Activated T-helper 1 cell treated with anti-CD3 and anti-CD28 coated beads, Interleukin-2, amount 50 U/mL, for 16 hours (primary cell): ENCODE measurements at places on chromosomes 16 and 17.

GRCh38 chr16:70683146-70683944 lies 2.5 kb downstream of the MTSS2 start:
- no peak for DNase-seq

DNA sequence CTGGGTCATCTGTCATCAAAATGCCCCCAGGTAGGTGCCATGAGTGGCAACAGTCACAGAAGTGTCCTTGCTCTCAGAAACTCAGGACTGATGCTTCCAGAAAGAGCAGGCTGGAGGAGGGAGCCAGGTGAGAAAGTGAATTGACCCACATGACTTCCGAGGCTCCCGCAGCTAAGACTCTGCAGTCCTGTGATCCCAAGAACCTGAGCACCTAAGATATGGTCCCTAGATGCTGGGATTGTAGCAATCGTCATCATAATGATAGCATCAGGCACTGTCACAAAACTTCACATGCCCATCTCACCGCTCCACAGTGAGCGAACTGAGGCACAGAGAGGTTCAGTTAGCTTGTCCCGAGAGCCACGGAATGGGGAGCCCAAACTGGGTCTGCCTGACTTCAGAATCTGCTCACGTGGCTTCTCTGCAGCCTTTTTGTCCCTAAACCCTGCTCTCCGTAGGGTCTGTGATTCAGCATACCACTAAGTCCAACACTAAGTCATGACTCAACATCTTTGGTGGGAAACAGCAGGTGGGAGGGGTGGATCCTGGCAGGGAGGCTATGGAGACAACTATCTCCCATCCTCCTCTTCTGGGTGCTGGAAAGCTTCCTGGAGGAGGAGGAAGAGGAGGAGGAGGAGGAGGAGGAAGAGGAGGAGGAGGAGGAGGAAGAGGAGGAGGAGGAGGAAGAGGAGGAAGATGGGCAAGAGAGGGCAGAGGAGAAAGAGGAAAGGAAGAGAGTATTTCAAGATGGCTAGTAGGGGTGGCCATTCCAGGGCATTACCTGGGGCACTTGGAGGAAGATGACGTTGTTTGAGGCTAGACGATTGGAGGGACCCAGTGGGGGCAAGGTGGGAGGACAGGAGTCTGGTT lies 55.5 kb upstream of the DLX4 start:
- no peak for DNase-seq

- DNase-seq, result no peak
These were observed 4.4 kb downstream of the ASGR1 start for GRCh38 chr17:7174603-7175326.

- no peak for DNase-seq
These were observed 24.8 kb downstream of the SNX11 start for GRCh38 chr17:48132385-48132784.

DNA sequence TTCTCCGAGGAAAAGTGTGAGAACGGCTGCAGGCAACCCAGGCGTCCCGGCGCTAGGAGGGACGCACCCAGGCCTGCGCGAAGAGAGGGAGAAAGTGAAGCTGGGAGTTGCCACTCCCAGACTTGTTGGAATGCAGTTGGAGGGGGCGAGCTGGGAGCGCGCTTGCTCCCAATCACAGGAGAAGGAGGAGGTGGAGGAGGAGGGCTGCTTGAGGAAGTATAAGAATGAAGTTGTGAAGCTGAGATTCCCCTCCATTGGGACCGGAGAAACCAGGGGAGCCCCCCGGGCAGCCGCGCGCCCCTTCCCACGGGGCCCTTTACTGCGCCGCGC lies at the start of gene ERBB2:
TSS of gene ERBB2 (plus strand) at position 247 of the 330 bp plus-strand sequence. CDS start 175 bp downstream, outside the sequence.
- no peak for DNase-seq
